CD8-positive, alpha-beta T cell (primary cell): ENCODE measurements at places on chromosomes 7 and 10. TPM values are rescaled to one million over a fixed set of nuclear protein-coding genes. Genes with fewer than 3 reads are reported as not detected.

The SRRM3 gene
- total RNA-seq, result not detected

GRCh38 chr7:96061009-96061408 is 260.9 kb downstream of the SLC25A13 start:
- no peak for DNase-seq

DNA sequence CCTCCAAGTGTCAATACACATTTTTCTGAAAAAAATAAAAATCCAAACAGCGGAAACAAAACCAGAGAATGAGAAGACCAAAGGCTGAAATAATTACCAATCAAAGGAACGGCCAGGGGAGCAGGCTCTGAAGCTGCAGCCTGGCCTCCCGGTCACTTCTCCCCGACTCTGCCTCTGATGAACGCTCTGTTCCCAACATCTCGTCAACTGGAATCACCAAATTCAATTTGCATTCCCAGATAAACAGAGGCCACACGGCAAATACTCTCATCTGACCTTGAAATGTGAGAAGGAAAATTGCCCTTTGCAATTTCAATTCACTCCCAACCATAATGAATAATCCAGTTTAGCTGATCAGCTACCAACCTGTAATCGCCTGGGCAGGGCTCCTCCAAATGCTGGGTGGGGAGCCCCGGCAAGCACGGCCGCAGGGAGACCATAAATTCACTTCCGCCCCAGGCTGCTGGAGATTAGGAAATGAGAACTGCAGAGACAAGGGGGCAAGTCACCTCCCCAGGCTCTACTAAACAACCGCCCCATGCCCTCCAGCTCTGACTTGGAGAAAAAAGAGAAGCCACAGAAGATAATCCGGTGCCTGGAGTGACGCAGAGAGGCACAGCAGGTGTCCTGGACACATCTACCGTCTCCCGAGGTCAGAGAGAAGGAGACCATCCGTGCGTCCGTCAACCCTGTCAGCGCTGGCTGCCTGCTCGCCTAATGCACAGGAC is 153.2 kb downstream of the MAD1L1 start:
- DNase-seq, result no peak

DNA sequence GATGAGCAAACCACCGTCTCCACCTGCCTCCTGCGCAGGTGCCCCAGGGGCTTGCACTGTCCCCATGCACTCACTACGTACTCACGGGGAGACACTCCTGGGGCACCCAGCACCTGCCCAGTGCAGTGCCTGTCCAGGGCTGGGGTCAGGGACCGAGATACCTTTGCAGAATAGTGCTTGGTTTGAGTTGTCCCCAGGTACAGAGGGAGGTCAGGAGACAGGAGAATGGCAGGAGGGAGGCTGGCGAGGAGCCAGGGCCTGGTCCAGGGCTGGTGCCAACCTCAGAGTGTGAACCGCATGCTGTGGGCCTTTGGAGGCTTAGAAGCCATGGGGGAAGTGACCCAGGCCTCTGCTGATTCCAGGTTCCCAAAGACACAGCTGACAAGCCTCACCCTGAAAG is 110.1 kb upstream of the GPR26 start:
- no peak for DNase-seq

The OR6B1 gene
- total RNA-seq, result not detected

DNA sequence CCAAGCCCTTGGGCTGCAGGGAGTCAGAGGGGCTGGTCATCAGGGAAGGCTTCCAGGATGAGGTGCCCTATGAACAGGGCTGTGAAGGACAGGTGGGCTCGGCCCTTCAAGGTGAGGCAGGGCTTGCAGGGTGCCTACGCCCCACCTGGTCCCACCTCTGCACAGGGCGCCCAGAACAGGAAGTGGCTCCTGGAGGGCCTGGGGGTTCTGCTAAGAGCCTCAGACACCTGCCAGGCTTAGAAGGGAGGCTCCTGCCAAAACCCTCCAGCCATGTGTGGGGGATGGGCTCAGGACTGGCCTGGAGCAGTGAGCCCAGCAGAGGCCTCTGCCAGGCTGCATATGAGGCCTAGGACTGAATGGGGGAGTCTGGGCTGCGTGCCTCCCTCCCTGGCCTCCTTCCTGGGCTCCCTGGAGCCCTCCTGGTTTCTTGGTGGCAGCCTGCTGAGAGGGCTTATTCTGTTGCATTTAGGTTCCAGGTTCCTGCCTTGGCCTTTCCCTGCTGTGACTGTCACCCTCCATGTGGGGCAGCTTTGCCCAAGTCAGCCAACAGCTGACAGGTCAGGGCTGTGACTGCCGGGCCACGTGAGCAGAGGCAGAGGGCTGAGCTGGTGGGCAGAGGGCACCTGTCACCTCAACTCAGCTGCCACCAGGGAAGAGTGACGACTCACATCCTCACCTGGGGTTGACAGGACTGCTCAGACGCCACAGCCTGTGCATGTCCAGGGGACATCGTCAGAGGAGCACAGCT is 45.2 kb upstream of the MSMB start:
- peak; percentile 27 for DNase-seq

The FKBP6 gene
- not detected for total RNA-seq
